ENCODE measurements at places on chromosomes 13 and 19. TPM values are rescaled to one million over a fixed set of nuclear protein-coding genes. Genes with fewer than 3 reads are reported as not detected.

GRCh38 chr13:106143392-106143791 lies 392.1 kb downstream of the EFNB2 start:
- no peak for DNase-seq
- no peaks in the 10 kb centered on the region for H3K27me3 ChIP-seq
- H3K36me3 ChIP-seq: no peaks in the 10 kb centered on the region

GRCh38 chr13:59834801-59835200 lies 328.9 kb downstream of the DIAPH3 start:
- no peak overlapping the region for H3K4me3 ChIP-seq
- H3K4me1 ChIP-seq: no peaks in the 10 kb centered on the region
- H3K36me3 ChIP-seq: no peaks in the 10 kb centered on the region
- DNase-seq: no peak
- H3K27ac ChIP-seq: no peak overlapping the region

- no peak overlapping the region for H3K4me3 ChIP-seq
- H3K27me3 ChIP-seq: no peaks in the 10 kb centered on the region
- H3K36me3 ChIP-seq: peaks cover 16% of the 10 kb centered on the region
- DNase-seq: no peak
- no peaks in the 10 kb centered on the region for H3K4me1 ChIP-seq
Measured at GRCh38 chr13:72973234-72973633, 85.6 kb upstream of the KLF5 start.

The PRR19 gene
- total RNA-seq: not detected

- no peak overlapping the region for H3K27ac ChIP-seq
- H3K4me3 ChIP-seq: no peak overlapping the region
- H3K4me1 ChIP-seq: no peaks in the 10 kb centered on the region
- peaks cover 74% of the 10 kb centered on the region for H3K36me3 ChIP-seq
- no peaks in the 10 kb centered on the region for H3K27me3 ChIP-seq
Measured at GRCh38 chr19:10789866-10790265, 46.1 kb downstream of the TMED1 start.

GRCh38 chr19:33471111-33471996 lies 50.2 kb downstream of the PEPD start:
- H3K4me1 ChIP-seq: no peaks in the 10 kb centered on the region
- DNase-seq: no peak
- H3K36me3 ChIP-seq: no peaks in the 10 kb centered on the region

The ZNF793 gene
- 9.6 TPM for total RNA-seq

DNA sequence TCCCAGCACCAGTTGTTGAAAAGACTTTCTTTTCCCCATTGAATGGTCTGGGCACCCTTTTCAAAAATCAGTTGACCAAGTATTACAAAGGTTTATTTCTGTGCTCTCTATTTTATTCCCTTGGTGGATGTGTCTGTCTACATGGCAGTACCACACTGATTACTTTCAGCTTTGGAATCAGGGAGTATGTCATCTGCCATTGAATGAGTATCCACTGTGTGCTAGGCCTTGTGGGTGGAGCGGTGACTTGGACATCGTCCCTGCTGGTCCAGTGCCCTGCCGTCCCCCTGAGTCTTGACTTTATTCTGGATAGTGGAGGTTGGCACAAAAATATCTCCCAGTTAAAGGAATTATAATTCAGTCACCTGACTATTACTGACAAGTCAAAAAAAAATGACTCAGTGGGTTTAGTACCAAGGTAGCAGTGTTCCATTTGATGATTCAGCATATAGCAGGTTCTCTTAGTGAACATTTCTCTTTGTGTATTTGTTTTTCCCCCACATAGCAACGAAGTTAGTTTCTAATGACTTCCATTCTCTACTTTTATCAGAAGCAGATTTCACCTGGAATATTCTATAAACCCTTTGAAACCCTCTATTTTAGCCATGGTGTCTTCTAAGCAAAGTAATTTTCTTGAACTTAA lies 3.9 kb downstream of the UPF3A start:
- H3K27me3 ChIP-seq: no peaks in the 10 kb centered on the region
- no peak overlapping the region for H3K4me3 ChIP-seq
- no peak for DNase-seq
- H3K36me3 ChIP-seq: peaks cover 43% of the 10 kb centered on the region
- peaks cover 17% of the 10 kb centered on the region for H3K4me1 ChIP-seq
- H3K27ac ChIP-seq: no peak overlapping the region

The APOC4 gene
- not detected for total RNA-seq

The KLK3 gene
- not detected for total RNA-seq

DNA sequence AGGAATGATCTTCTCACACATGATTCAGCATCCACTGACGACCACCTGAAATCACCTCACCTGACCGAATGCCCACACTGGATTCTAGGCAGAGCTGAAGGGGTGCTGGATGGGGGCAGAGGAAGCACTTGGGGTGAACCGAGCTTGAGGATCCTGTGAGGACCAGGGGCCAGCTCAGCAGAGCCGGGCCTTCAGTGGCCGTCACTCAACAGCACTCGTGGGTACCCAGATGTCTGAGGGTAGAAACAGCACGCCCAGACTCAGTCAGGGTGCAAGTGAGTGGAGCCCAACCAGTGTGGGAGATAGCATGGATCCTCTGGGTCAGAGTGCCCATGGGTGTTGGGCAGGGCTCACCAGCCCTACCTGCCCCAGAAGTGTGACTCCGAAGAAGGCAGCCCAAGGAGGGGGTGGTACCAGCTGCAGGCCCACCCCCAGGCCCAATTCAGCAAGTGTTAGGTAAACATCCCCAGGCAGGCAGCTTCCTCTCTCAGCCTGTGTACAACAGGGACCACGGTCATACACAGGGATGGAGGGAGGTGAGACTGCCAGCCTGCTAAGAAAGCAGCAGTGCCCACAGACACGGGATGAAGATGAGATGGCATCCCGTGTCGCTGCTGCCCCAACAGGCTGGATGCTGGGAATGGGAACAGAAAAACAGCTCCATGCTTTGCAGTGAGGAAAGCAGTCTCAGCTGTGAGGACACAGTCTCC lies 16.6 kb downstream of the GJA3 start:
- H3K27me3 ChIP-seq: peaks cover 13% of the 10 kb centered on the region
- no peaks in the 10 kb centered on the region for H3K4me1 ChIP-seq
- H3K36me3 ChIP-seq: no peaks in the 10 kb centered on the region
- H3K27ac ChIP-seq: no peak overlapping the region
- no peak overlapping the region for H3K4me3 ChIP-seq

DNA sequence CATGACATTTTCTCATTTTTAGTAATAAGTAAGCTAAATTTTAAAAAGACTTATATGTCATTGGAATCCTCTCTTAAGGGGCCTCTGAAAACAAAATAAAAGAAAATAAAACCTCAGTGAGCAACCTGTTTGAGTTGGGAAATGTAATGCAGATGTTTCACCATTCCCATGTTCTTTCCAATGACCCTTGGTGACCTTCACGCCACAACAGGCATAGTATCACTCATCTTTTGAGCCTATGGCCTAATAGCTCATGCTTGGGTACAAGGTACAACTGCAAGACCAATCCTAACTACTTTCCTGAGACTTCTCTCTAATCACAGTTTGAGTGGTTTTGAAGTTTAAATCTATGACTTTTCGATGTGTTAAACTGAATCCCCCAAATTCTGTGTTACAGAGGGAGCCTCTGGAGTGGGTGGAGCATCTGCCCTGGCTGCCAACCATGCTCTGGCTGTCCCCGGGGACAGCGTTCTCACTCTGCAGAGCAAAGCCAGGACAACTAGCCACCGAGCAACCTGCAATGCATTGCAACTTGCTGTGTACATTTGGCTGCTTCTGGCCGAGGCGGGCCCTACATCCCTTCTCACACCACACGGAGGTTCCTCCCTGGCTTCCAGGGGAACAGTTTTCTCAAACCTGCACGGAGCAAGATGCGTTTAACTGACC lies 307.9 kb upstream of the MAB21L1 start:
- H3K27me3 ChIP-seq: no peaks in the 10 kb centered on the region
- no peak overlapping the region for H3K4me3 ChIP-seq
- H3K4me1 ChIP-seq: no peaks in the 10 kb centered on the region
- no peaks in the 10 kb centered on the region for H3K36me3 ChIP-seq
- no peak for DNase-seq
- no peak overlapping the region for H3K27ac ChIP-seq

DNA sequence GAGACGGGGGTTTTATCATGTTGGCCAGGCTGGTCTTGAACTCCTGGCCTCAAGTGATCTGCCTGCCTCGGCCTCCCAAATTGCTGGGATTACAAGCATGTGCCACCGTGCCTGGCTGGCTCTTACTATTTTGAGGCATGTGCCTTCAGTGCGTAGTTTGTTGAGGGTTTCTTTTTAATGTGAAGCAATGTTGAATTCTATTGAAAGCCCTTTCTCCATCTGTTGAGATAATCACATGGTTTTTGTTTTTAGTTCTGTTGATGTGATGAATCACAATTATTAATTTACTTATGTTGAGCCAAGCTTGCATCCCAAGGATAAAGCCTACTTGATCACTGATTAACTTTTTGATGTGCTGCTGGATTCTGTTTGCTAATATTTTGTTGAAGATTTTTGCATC lies 290.9 kb downstream of the KCNRG start:
- no peak overlapping the region for H3K4me3 ChIP-seq
- H3K4me1 ChIP-seq: peaks cover 9% of the 10 kb centered on the region
- no peak overlapping the region for H3K27ac ChIP-seq
- DNase-seq: no peak
- no peaks in the 10 kb centered on the region for H3K36me3 ChIP-seq

GRCh38 chr19:46761418-46761831 lies 15.2 kb upstream of the STRN4 start:
- H3K36me3 ChIP-seq: no peaks in the 10 kb centered on the region
- H3K4me1 ChIP-seq: peaks cover 15% of the 10 kb centered on the region
- H3K27ac ChIP-seq: no peak overlapping the region
- no peaks in the 10 kb centered on the region for H3K27me3 ChIP-seq
- no peak for DNase-seq

DNA sequence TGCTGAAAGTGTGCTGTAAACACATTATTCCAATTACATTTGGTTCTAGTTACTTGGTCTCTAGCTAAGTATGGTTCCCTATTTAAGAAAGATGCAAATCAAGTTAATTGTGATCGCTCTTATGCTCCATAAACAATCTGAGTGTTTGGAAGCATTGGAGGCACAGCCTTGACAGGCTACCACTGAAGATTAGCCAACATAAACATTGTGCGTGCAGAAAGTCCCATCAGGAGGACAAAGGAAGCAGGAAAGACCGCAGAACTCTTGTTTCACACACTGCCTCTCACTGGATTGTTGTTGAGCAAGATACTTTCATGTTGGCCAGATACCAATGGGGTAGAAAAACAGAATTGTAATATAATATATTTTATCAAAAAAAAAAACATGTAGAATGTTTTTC lies 814.4 kb downstream of the EFNB2 start:
- no peaks in the 10 kb centered on the region for H3K36me3 ChIP-seq
- H3K27ac ChIP-seq: no peak overlapping the region
- DNase-seq: no peak

DNA sequence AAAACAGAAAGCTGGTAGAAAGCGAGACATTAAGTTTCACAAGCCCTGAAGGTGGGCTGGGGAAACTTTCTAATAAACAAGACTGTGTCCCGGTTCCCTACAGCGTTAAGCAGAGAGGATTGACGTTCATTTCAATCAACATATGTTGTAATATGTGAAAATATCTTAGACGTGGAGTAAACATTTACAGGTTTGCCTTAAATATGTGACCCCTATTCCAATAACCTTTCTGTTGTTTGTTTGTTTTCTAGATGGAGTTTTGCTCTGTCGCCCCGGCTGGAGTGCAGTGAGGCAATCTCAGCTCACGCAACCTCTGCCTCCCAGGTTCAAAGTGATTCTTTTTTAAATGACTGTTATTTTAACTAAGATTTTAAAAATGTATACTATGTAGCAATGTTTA lies 526.2 kb downstream of the SUCLA2 start:
- H3K4me1 ChIP-seq: no peaks in the 10 kb centered on the region
- no peak for DNase-seq
- H3K27ac ChIP-seq: no peak overlapping the region

The NLRP4 gene
- not detected for total RNA-seq

The IZUMO2 gene
- not detected for total RNA-seq

GRCh38 chr13:41107584-41108014 lies 25.0 kb downstream of the KBTBD6 start:
- H3K4me1 ChIP-seq: no peaks in the 10 kb centered on the region
- no peaks in the 10 kb centered on the region for H3K36me3 ChIP-seq
- H3K27ac ChIP-seq: no peak overlapping the region
- no peaks in the 10 kb centered on the region for H3K27me3 ChIP-seq
- H3K4me3 ChIP-seq: no peak overlapping the region

- no peak overlapping the region for H3K27ac ChIP-seq
- no peak for DNase-seq
- no peaks in the 10 kb centered on the region for H3K36me3 ChIP-seq
- no peaks in the 10 kb centered on the region for H3K4me1 ChIP-seq
- H3K4me3 ChIP-seq: no peak overlapping the region
Measured at GRCh38 chr13:72886272-72887067, 104.5 kb downstream of the PIBF1 start.

DNA sequence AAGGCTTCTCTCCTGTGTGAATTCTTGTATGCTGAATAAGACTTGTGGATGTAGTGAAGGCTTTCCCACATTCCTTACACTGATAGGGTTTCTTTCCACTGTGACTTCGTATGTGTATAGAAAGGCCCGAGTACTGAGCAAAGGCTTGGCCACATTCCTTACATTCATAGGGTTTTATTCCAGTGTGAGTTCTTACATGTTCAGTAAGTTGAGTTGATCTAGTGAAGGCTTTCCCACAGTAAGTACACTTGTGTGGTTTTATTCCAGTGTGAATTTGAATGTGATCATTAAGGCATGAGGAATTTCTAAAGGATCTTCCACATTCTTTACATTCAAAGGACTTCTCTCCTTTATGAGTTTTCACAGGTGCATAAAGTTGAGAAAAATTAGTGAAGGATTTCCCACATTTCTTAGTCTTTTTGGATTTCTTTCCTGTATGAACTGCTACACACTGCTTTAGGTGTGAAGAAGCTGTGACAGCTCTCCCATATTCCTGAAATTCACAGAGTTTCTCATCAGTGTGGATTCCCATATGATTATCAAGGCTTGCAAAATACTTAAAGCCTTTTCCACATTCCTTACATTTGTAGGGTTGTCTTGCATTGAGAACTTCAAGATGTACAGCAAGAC lies 10.4 kb downstream of the ZNF561 start:
- no peak overlapping the region for H3K27ac ChIP-seq
- DNase-seq: no peak
- H3K4me3 ChIP-seq: no peak overlapping the region
- H3K36me3 ChIP-seq: peaks cover 51% of the 10 kb centered on the region
- H3K27me3 ChIP-seq: no peaks in the 10 kb centered on the region

- peaks cover 10% of the 10 kb centered on the region for H3K4me1 ChIP-seq
- no peak overlapping the region for H3K27ac ChIP-seq
- DNase-seq: no peak
- H3K4me3 ChIP-seq: no peak overlapping the region
- no peaks in the 10 kb centered on the region for H3K36me3 ChIP-seq
Measured at GRCh38 chr13:113945857-113946408, 27.9 kb downstream of the C13orf46 start.

The ZC3H4 gene
- 73.3 TPM for total RNA-seq

The GPR18 gene
- 11.4 TPM for total RNA-seq

The ELSPBP1 gene
- not detected for total RNA-seq

DNA sequence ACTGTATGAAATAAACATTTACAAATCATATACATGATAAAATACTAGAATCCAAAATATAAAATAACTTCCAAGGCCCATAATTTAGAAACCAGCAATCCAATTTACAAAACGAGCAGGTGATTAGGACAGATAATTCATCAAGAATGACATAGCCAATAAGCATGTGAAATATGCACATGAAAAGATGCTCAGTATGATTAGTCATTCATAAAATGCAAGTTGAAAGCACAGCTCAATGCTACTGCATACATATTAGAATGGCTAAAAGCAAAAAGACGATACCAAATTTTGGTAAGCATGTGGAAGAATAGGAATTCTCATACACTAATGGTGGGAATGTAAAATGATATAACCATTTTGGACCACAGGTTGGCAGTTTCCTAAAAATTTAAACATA lies 837.2 kb upstream of the MIR17HG start:
- no peaks in the 10 kb centered on the region for H3K4me1 ChIP-seq
- no peak for DNase-seq
- no peaks in the 10 kb centered on the region for H3K27me3 ChIP-seq
- H3K27ac ChIP-seq: no peak overlapping the region

Measured in natural killer cell (primary cell).